ENCODE measurements at places on chromosomes 12 and 14. TPM values are rescaled to one million over a fixed set of nuclear protein-coding genes. Genes with fewer than 3 reads are reported as not detected.

TAS2R10 gene
- 2.1 TPM for total RNA-seq

ACRBP gene
- total RNA-seq = 1.0 TPM

PPP1R13B gene
- total RNA-seq = 4.7 TPM

ANO4 gene
- total RNA-seq = 0.52 TPM

NTS gene
- 2.6 TPM for total RNA-seq

KLHL33 gene
- 2.1 TPM for total RNA-seq

CDH24 gene
- 1.6 TPM for total RNA-seq

CCDC198 gene
- total RNA-seq = not detected

TPPP2 gene
- not detected for total RNA-seq

PCED1B gene
- 1.0 TPM for total RNA-seq

OTOGL gene
- total RNA-seq = 0.52 TPM

DMAC2L gene
- 4.7 TPM for total RNA-seq

ATN1 gene
- 7.3 TPM for total RNA-seq

NKX2-1 gene
- total RNA-seq = not detected

TAS2R8 gene
- total RNA-seq = not detected

GALNT8 gene
- total RNA-seq = 5.2 TPM

CFAP251 gene
- total RNA-seq = 2.6 TPM

NPFF gene
- not detected for total RNA-seq

DLK1 gene
- total RNA-seq = 283 TPM

NFATC4 gene
- total RNA-seq = 21.4 TPM

Data from skeletal muscle tissue (tissue), 5 donors.